NCI-H1105 (cell line): ENCODE measurements at places on chromosomes 2 and 18.

- DNase-seq = no peak
Observed at GRCh38 chr2:99600981-99601651, 111.3 kb upstream of the REV1 start.

DNA sequence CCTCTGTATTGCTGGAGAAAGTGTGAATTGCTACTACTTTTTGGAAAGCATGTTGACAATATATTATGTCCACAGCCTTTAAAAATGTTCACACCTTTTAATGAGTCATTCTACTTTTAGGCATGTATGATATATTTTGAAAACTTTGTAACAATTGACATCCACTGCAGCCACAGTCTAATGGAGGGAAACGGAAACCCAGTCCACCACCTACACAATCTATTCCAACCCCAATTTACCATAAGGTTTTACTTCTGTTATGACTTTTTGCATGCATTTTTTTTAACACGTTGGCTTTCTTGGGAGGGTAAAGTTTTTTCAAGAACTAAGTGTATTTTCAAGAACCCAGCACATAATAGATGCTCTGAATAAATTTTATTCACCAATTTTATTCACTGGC lies 38.5 kb upstream of the ATP8B1 start:
- no peak for DNase-seq

DNA sequence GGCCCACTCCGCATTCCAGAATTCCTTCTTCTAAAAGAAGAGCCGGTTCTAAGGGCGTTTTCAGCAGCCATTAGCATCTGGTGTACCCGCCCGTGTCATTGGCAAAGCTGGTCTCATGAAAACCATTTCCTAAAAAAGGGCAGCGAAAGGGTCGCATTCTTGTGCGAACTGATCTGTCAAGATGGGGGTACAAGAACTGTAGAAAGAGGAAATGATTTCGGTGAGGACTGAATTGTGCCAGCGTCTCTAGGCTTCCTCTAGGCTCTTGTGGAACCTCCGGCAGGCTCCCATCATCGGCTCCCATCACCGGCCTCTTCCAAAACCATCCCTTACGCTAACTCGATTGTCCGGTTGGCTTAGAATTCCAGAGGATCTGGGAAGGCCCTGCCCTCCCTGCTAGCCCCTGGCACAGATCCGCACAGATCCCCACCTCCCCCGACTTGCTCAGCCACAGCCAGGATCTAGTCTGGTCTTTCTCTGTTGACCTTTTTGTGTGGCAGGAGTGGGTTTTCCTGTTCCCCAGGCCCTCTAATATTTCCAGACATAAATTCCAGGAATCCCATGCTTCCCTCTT lies 1.3 kb downstream of the RAB31 start:
- no peak for DNase-seq

GRCh38 chr2:164693390-164693789 lies 72.1 kb upstream of the GRB14 start:
- no peak for DNase-seq

DNA sequence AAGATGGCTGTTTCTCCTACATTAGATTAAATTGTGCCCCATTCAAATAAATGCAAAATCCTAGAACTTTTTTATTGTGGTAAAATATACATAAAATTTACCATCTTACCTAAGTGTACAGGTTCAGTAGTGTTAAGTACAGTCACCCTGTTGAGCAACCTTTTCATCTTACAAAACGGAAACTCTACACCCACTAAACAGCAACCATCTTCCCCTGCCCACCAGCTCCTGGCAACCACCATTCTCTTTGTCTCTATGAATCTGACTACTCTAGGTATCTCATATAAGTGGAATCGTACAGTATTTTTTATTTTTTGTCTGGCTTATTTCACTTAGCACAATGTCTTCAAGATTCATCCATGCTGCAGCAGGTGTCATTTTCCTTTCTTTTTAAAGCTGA lies 53.0 kb downstream of the ASXL2 start:
- DNase-seq = no peak

DNA sequence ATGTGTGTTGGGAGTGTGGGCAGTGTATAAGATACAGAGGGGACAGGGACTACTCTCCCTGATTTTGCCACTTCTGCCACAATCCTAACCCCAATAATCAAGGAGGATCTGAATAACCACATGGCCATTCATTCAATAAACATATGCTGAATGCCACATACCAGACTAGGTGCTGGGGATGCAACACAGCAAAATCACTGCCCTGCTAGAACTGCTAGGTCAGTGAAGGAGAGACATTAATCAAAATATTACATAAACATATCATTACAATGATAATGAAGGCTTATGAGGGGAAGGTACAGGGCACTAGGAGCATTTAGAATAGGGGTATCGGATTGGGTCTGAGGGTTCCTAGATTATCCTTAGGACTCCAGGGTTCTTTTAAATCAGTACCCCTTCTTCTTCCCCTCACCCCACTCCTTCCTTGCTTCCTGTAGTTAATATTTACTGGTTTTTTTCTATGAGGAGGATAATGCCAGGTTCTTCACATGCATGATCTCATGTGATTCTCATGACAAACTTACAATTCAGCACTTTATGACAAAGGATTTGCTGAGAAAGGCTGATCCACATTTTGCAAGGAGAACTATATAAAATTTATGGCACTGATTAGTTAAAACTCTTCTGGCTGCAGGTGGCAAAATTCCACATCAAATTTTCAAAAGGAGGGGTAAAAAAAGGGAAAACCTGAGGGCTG lies 56.4 kb upstream of the PCBP1 start:
- DNase-seq = no peak
